ENCODE measurements at places on chromosomes 3 and 15.

GRCh38 chr3:67710396-67710795, 56.0 kb upstream of the SUCLG2 start:
- DNase-seq = no peak

DNA sequence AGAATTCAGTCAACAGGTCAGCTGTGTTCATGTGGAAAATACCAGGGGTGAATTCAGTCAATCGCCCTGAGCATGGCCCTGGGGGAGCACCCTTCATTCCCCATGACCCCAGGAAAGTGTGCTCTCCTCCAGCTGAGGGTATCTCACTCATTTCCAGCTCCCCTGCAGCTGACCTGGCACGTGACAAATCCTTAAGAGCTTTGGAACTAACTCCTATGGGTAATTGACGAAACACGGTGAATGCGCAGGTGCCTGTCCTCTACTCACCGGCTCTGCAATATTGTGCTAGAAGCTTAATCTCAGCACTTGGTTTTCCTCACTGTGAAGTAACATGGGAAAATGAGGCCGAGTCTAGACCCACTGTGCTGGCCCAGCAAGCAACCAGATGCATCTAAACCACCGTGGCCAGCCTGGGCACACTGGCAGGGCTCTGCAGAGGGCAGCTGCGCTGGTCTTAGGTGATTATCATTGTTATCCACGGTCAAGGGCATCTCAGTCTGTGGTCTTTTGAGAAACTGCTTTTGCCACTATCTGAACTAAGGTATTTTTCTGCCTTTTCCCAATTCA, 63.1 kb downstream of the SPSB4 start:
- no peak for DNase-seq

- no peak for DNase-seq
Observed at GRCh38 chr3:24315356-24315755, 179.3 kb downstream of the THRB start.

- DNase-seq = no peak
Observed at GRCh38 chr15:23634181-23634580, 13.5 kb downstream of the MAGEL2 start.

GRCh38 chr15:50933341-50933740, 24.9 kb downstream of the AP4E1 start:
- no peak for DNase-seq

DNA sequence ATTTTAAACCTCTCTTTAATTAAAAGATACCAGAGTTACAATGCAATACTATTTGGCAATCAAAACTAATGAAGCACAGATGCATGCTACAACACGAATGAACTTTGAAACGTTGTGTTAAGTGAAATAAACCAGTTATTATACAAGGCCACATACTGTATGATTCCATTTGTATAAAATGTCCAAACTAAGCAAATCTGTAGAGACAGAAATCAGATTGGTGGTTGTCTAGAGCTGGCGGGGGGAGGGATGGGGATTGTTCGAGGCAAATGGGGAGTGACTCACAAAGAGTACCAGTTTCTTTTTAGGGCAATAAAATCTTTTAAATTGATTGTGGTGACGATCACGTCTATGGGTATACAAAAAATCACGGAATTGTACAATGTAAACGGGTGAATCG, 677.0 kb downstream of the NTRK3 start:
- DNase-seq = no peak

- DNase-seq = no peak
Observed at GRCh38 chr15:82832601-82833361, 23.4 kb downstream of the WHAMM start.

DNA sequence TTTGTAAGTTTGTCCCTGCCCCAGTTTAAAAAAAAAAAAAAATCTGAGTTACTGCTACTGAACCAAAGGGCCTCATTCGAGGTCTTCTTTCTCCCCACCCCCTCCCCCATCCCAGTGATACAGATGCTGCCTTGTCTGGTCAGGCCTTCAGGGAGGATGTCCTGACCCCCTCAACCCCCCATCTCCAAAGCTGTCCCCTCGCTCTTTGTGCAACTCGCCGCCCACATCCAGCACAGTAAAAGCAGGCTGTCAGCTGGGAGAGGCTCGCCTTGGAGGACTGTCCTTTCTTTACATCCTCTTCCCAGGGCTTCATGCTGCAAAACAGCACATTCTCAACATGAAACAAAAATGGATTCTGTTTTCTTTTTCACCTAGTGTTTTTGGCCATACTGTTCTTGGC, 133.4 kb downstream of the VGLL4 start:
- DNase-seq = no peak

GRCh38 chr3:66236281-66236680, 15.5 kb downstream of the SLC25A26 start:
- no peak for DNase-seq

DNA sequence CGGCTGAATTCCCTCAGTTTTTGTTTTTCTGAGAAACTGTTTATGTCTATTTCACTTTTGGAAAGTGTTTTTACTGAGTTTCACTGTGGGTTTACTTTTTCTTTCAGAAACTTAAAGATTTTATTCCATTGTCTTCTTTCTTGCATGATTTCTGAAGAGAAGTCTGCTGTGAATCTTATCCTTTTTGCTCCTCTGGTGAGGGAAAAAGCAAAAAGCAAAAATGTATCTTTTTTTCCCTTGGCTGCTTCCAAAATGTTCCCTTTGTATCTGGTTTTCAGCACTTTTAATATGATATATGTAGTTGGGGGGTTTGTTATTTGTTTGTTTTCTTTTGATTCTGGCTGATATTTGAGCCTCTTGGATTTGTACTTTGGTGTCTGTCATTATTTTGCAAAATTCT, 538.0 kb downstream of the GABRG3 start:
- no peak for DNase-seq

- no peak for DNase-seq
Observed at GRCh38 chr3:58628823-58629562, 37.6 kb downstream of the FAM3D start.

GRCh38 chr3:150697646-150698045, 6.1 kb downstream of the ERICH6 start:
- no peak for DNase-seq

- no peak for DNase-seq
Observed at GRCh38 chr3:152760591-152760990, 74.3 kb upstream of the P2RY1 start.

DNA sequence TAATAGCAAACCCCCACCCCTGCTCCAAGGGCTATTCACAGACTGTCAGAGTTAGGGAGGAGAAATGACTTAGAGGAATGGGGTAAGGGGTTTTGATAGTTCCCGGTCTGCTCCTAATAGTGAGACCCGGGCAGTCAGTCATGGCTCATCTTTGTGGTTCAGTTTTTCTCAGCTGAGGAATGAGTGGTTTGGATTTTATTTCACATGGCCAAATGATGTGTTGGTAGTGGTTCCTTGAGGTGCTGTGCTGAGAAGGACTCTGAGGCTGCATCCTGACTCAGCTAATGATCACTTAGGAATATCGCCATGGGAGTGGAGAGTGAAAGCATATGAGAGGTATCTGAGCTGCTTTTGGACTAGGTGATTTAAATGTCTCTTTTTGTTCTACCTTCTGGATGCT, 80.2 kb downstream of the LPP start:
- no peak for DNase-seq
